ENCODE measurements at places on chromosomes 5 and 9.

- DNase-seq = no peak
Measured at GRCh38 chr9:132793606-132794580, 84.2 kb downstream of the AK8 start.

DNA sequence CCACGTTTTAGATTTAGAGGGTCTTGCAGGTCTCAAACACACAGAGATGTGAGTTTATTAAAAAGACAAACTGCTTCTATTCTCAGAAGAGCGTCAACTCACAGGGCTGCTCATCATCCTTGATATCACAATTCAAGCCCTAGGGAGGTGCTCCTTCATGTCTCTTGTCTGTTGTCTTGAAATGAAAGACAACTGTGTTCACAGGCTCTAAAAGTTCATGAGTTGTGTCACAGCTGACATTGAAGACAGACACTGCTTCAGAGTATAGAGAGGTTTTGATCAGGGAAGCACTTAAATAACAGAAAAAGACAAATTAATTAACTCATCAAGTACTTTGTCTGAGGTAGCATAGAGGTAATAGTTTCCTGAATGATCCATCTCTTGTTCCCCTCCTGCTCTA, 1917.6 kb upstream of the WWC1 start:
- no peak for DNase-seq

GRCh38 chr9:70405808-70406433, 8.5 kb downstream of the KLF9 start:
- no peak for DNase-seq

DNA sequence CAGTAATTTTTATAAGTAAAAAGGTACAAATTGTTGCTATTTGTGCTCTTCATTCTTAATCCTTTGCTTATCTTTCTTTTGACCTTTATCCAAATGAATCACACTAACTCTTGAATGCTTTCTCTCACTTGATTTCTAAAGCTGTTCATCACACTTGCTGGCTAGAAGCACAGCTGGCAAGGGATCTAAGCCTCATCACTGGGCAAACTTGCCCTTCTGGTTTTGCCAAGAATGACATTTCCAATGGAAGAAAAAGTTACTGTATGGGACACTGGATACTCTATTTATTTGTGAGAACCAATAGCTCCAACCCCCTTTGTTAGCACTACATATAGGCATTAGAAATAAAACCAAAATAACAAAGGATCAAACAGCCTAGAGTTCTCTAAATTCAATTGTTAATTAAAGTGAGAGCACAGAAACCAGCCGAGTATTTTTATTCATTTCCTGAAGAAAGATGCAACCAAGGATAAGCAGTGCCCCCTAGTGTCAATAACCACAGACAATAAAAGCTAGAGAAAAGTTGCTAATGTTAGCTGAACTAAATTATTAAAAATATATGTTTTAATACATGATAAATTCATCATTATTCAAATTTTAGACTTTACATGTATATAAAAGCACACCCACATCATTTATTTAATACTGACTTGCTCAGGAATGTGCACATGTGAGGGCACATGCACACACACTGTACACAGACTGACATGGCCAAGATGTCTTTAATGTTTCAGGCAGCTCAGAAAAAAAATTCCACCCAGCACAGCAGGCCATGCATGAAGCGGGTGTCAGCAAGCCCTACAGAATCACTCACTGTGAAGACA, 59.8 kb upstream of the POU5F2 start:
- DNase-seq = no peak

DNA sequence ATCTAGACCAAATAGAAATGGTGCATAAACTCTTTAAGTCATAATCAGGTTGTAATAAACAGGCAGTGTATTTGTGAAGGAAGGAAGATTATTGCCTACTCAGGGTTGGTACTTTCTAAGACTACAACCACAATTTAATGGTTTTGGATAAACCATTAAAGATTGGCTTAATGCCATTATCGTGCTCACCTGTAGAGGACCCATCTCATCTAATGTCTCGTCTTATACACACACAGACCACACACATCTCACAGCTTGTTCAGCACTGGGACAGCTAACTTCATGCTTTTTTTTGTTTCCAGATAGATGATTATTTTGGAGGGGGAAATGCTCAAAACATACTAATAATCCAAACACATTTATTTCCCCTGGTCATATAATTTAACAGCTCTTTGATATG, 175.7 kb upstream of the SLC12A2 start:
- no peak for DNase-seq

GRCh38 chr9:113651896-113652295, 188.4 kb downstream of the RGS3 start:
- DNase-seq = no peak

DNA sequence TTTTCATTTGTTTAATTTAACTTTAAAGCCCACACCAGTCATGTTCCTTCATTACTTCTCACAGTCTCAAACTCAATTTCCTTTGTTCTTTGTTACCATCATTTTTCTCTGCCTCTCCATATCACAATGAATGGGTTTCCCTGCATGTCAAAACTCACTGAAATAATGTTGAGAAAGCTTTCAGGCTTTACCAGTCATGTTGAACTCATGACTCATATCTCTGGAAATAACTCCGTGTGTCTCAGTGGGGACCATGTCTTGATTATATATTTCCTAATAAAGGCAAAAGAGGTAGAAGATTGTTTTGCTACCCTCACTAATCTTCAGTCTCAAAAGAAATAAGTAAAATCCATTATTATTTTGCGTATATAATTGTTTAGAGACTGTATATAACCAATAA, 231.2 kb downstream of the CHSY3 start:
- no peak for DNase-seq

GRCh38 chr5:107467137-107467932, 203.4 kb downstream of the EFNA5 start:
- DNase-seq = no peak

DNA sequence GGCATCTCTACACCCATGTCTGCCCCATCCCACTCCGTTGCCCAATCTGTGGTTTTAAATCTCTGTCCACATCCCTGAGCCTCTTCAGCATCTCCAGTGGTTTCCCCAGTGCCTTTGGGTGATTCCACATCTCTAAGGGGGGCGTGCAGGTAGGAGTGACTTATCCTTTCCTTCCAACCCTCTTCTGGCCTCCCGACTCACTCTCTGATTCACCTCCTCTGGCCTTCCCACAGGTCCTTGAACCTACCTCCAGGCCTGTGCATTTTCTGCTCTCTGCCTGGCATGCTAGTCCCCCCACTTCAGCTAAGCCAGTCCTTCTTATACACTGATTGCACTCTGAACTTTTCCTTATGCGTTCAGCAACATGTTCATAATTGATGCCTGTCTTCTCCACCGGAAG, 99.0 kb downstream of the RALGPS1 start:
- no peak for DNase-seq

- no peak for DNase-seq
Measured at GRCh38 chr5:95261437-95262175, 23.3 kb downstream of the MCTP1 start.

GRCh38 chr5:161230221-161230620, 316.3 kb downstream of the GABRB2 start:
- DNase-seq = no peak

GRCh38 chr9:135290566-135290965, 189.0 kb upstream of the PPP1R26 start:
- no peak for DNase-seq

- no peak for DNase-seq
Measured at GRCh38 chr5:3598769-3599211, 3.2 kb downstream of the IRX1 start.

GRCh38 chr5:52909192-52909591, 80.0 kb upstream of the ITGA2 start:
- DNase-seq = no peak
